ENCODE measurements at places on chromosomes 4 and X.

GRCh38 chr4:133156096-133156495 is 7.0 kb downstream of the PCDH10 start:
- DNase-seq, result no peak

DNA sequence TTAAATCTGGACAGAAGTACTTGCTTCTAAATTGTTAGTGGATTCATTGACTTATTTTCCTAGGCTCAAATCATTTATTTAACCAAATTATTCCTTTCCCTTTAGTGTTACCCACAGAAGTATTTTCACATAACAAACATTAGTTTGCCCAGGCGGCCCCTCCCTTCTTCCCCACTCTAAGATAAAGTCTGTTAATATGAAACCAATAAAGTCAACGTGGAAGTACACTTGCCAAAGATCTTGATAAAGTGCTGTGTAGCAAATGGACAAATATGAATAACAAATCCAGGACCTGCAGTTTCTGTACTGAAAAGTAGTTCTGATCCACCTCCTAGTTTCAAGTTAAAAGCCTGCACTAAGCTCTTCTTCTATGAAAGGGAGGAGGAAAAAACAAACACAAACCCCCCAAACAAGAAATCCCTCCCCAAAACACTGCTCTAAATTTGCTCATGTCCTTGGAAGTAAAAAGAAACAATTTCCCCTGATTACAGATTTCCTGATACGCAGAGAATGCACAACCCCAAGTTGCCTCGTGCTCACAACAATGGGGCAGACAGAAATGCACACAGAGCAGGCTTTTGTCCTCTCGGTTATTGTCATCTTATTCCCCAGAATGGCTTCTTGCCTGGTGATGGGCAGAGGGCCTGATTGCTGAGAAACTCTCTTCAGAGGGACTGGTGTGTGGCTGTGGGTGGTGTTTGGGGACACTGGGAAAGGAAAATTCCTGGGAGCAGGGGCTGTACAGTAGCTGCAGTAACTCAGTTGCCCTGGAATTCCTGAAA is 23.2 kb downstream of the TMSB4X start:
- no peak for DNase-seq

DNA sequence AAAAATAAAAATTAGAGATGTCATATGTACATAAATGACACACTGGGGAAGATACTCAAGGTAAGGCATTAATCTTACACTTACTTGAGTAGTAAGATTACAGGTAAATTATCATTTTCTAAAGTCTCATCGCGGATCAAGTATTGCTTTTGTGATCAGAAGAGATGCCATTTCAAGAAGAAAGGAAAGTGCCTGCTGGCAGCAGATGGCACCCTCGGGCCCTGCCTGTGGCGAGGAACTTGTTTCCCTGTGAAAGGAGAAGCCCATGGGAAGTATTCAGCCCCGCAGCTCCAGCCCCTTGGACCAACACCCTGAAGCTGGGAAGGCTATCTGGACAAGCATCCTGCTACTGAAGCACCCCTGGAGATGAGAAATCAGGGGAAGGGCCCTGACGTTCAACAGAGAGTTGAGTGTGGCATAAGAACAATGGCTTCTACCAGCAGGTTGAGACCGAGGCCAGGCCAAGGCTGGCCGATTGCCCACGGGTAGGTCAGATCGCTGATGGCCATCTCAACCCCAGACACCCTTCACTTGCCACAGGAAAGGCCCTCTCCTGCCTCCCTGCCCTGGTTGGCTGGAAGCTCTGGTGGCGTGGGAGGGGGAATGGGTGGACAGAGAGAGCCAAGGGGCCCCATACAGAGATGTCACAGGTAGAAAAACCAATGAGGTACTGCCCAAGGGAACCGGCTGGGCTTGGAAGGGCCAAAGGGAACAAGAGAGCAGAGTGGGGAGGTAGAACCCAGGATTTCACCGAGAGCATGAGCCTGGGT is 18.8 kb upstream of the MXD4 start:
- DNase-seq, result no peak

- DNase-seq, result no peak
Observed at GRCh38 chr4:86582410-86582809, 11.7 kb upstream of the PTPN13 start.

Data from T-helper 17 cell (primary cell).